ENCODE measurements at places on chromosomes 16 and 17.
A peak's percentile ranks its signal among the peaks of the same experiment; 100 is the strongest.

- no peak for DNase-seq
These were observed 25.3 kb upstream of the KSR1 start for GRCh38 chr17:27430882-27431491.

DNA sequence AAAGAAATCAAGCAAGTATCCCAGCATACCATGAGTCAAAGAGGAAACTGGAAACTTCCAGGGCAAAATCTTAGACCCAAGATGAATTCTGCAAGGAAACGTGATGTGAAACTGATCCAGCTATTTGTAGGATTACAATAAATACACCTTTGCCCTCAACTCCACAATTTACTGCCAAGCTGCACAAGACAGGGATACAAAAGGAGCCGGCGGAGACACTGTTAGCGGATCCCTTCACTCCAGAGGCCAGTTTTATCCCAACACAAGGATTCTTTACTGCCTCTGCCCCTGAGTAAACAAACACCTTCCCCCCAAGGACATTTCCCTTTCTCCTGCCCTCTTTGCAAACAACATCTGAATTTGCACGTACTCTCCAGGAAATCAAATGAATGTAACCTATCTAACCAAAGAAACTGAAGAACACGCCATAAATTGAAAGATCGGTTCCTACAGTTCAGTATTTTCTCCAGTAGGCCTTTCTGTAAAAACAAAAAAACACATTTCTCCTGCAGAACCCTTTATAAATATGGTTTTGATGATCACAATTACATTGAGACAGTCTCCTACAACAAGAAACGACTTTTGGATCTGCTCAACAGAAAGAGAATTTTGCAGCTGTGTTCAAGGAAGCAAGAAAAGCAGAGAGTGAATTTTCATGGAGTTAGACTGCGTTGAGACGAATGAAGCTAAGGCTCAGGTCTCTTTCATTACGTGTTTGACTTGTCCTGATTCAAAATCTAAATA lies 1.4 kb upstream of the CBX2 start:
- no peak for DNase-seq

GRCh38 chr17:61444075-61444474 lies 8.1 kb upstream of the TBX4 start:
- DNase-seq: no peak

DNA sequence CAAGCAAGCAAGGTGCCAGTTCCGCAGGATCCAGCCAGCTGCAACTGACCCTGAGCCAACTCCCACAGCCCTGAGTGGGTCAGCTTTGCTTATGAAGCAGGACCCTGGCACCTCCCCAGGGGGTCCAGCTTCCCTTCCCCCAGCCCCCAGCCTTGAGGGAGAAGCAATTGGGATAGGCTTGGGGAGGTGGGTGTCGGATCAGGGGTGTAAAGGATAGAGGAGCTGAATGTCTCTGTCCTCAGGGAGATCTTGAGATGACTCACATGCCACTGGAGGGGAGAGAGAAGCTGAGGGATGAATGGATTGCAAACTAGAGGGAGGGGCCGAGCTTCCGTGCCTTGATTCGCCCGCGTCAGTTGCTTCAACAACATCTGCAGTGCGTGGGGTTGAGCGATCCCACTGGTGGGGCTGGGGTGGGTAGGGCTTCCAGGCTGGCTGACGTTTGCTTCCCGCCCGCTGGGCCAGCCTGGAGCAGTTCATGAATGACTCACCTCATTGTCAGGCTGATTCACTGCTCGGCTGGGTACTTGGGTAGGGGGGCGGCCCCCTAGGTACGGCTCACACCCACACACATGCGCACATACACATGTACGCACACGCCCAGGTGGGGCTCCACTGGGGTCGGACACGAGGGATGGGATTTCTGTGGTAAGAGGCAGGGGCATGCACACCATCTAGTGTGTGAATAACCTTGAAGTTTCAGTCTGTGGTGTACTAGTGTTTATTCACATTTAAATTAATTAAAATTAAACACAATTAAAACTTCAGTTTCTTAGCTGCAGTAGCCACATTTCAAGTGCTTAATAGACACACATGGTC lies 3.6 kb upstream of the HROB start:
- peak; percentile 73 for DNase-seq

GRCh38 chr17:62760059-62760944 lies 47.8 kb downstream of the MARCHF10 start:
- no peak for DNase-seq

- DNase-seq: no peak
These were observed 2.3 kb downstream of the MRC2 start for GRCh38 chr17:62629556-62630364.

GRCh38 chr17:67582673-67583081 lies 135.1 kb upstream of the NOL11 start:
- DNase-seq: no peak

DNA sequence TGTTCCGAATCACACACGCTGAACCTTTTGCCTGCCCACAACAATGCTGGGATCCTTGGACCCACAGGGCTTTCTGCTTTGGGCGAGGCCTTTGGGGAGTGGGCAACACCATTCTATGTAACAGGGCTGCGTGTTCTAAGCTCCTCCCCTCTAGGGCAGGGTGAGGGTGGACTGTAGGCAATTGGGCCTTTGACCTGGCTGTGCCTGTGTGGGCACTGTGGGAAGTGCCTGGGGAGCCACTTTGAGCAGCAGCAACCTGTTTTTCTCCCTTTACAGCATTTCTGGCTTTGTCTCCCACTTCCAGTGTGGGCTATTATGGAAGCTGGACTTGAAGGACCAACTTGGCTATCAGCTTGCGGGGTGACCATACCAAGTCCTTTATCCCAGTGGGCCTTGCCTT lies 128.9 kb upstream of the WSCD1 start:
- no peak for DNase-seq

DNA sequence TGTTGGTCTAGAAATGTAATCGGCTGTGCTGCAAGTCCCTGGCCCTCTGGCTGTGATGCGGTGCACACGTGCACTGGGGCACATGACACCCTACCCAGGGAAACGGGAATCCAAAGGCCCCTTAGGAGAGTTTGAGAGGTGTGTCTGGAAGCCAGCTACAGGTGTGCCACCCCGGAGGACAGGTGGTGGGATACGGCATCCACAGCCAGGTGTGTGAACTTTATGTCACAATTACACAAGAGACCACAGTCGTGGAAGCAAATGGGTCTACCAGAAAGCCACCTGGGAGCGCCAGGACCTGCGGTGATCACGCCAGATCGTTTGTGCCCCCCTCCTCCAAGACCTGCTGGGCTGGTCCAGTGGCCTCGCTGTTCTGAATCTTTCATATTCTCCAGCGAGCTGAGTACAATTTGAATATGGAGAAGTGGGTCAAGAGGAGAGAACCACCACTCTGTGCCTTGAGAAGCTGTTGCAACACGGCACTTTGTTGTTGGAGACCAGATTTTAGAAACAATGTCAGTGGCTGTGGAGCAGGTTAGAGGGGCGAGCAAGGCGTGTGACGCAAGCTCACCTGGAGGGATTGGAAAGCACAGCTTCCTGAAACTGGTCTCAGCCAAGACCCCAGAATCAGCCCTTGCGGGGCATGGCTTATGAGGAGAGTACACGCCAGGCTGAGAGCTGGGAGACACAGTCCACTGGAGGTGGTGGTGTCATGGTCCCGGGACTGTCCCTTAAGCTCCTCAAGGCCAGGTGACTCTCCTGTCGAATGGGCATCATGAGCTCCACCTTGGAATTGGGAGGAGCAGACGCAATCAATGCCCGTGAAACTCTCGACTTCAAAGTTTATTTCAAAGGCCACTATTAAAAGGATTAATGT lies 37.4 kb downstream of the COX4I1 start:
- no peak for DNase-seq

- no peak for DNase-seq
These were observed 15.1 kb upstream of the TIMP2 start for GRCh38 chr17:78940258-78940657.

- DNase-seq: no peak
These were observed 23.0 kb downstream of the ANKRD11 start for GRCh38 chr16:89467382-89467781.

DNA sequence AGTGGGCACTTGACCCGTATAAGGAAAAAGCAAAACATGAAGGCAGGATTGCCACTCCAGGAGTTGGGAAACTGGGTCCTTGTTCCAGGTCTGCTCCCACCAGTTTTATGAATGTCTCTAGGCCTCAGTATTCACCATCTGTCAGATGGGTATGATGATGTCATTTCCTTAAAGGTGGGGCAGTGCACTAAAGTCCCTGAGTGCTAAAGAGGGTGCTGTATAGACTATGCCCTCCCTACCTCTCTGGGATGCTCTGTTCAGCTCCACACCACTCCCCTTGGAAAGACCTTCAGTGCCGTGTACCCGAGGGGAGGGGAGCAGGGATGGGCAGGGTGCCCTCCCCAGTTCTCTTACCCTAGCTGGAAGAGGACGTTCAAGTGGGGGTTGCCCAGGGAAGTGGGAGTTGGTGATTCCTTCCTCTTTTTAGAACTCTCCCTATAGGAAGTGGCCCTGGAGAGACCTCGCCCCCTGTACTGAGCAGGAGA lies 2.2 kb downstream of the LASP1 start:
- DNase-seq: no peak

GRCh38 chr16:88351491-88352101 lies 31.2 kb upstream of the ZNF469 start:
- DNase-seq: no peak

GRCh38 chr17:47057830-47058229 lies 78.8 kb upstream of the RPRML start:
- no peak for DNase-seq

Data from Panc1 (cell line).